Astrocyte (in vitro differentiated cells and primary cell): ENCODE measurements at places on chromosomes 2 and 18. TPM values are rescaled to one million over a fixed set of nuclear protein-coding genes. Genes with fewer than 3 reads are reported as not detected.

- peak; percentile 18 for DNase-seq
These were observed 99.1 kb upstream of the HDAC4 start for GRCh38 chr2:239499726-239500573.

DNA sequence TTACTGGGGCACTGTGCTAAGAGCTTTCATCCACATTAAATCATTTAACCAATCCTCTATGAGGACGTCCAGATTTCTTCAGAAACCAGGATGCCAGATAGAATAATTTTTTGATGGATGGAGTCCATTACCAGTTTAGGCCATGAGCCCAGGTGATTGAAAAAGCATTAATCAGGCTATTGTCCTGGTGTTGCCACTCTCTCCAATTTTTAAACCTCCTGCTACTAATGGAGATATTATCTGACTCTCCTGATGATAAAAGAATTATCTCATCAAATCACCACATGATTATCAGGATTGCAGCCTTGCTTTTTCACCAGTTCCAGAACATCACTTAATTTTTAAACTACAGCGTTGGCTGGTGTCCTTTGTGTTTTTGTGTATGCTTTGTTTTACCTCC lies 402.2 kb downstream of the CLIP4 start:
- no peak for DNase-seq

- DNase-seq: no peak
These were observed 1343.2 kb upstream of the LRRTM1 start for GRCh38 chr2:81647715-81648230.

DNA sequence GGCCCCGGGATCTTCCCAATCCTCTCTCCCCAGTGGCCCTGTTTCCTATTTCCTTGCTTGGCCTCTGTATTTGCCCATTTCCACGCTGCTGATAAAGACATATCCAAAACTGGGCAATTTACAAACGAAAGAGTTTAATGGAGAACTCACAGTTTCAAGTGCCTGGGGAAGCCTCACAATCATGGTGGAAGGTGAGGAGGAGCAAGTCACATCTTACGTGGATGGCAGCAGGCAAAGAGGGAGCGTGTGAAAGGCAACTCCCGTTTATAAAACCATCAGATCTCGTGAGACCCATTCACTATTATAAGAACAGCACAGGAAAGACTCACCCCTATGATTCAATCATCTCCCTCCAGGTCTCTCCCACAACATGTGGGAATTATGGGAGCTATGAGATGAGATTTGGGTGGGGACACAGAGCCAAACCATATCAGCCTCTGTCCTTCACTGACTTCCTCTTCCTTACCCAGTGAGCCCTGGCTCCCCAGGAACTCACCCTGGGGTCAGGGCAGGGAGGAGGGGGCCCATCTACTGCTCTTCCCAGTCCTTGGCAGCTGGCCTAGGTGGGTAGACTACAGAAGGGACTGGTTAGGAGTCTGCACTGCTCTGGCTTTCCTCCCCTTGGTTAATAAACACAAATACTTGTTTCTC lies 105.8 kb upstream of the MYCN start:
- no peak for DNase-seq

- peak; percentile 84 for DNase-seq
These were observed 24.7 kb downstream of the IL1B start for GRCh38 chr2:112811841-112812306.

GRCh38 chr2:121260370-121261154 lies 24.4 kb downstream of the TFCP2L1 start:
- no peak for DNase-seq

DNA sequence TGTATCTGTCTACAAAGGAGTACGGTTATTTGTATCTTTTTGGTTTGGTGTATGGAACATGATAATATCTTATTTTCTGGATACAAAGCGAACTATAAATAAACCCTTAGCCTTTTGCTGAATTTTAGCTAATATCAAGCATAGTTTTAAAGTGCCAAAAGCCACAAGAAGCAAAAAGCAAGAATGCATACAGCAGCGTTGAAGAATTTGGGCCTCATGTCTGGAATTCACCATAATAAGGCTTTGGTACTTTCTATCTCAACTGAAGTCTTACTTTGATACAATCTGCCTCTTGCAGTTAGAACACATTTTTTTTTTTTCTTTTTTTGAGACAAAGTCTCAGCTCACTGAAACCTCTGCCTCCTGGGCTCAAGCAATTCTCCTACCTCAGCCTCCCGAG lies 151.5 kb downstream of the ERBB4 start:
- peak; percentile 72 for DNase-seq

- peak; percentile 68 for DNase-seq
These were observed 383.4 kb downstream of the PTPRM start for GRCh38 chr18:7950380-7951136.

DNA sequence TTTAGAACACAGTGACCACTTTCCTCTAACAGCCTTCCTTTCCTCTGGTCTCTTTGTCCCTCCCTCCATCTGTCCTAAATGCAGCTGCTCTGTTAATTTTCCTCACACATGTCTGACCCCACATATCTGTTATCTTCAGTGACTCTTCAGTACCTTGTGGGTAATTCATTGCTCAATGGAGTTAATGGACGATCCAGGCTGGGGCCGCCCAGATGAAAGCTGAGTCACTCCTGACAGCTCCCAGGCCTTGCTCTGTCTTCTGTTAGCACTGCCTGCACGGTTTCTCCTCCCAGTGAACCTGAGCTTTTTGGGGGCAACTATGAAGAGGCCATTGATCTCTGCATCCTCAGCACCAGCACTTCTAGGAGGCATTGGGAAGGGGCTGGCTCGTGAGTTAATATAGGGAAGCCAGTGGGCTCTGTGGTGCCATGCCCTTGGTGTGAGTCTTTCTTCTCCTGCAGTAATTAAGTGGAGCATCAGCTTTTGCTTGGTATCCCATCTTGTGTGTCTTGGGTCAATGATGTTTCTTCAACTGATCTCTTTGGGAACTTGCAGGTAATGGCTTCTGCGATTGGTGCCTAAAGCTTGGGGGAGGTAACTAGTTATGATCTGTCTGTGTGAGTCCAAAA lies 67.3 kb downstream of the SNORC start:
- DNase-seq: peak; percentile 65

DNA sequence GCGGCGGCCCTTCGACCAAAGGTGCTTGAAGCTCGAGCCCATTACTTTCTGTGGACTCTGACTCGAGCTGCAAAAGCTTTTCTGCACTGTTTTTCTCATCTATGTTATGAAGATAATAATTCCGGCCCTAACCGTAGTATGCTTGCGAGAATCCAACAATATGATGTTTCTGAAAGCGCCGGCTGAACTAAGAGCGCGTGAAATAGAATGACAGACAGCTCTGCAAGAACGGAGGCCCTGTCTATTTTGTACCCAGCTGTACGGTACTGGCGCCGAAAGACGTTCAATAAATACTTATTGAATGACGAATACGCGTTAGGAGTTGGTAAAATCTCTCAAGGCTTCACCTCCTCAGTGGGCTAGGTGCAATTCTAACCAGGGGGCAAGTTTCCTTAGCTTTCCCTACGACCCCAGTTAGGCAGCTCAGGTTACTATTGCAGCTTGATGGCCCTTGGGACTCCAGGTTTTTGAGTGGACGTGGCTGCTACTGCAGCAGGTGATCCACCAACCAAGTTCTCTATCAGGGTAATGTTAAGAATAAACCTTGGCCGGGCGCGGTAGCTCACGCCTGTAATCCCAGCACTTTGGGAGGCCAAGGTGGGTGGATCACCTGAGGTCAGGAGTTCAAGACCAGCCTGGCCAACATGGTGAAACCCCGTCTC lies 570 bp downstream of the SCRN3 start:
- DNase-seq: peak; percentile 11

- DNase-seq: no peak
These were observed 121.2 kb downstream of the NRP2 start for GRCh38 chr2:205803500-205803899.

GRCh38 chr18:80109676-80110078 lies 615 bp downstream of the ADNP2 start:
- peak; percentile 14 for DNase-seq

- DNase-seq: no peak
These were observed 111.1 kb downstream of the CYP26B1 start for GRCh38 chr2:72036595-72036994.

DNA sequence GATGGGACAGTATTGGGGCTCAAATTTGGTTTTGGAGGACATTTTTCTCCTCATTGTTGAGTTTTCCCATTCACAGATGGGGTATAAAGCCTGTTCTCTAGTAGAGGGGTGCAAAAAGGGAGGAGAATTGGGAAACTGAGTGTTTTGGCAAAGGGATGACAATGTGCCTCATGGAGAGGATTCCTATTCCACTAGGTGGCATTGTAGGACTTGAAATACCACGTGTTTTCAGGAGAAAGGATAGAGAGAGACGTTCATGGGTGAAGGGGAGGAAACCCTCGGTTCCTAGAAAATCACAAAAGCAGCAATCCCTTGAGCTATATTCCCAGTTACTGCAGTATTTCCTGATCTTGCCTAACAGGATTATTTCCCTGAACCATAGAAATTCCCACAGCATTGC lies 113.7 kb upstream of the SRD5A2 start:
- DNase-seq: no peak

GRCh38 chr2:104088745-104089144 lies 765.2 kb upstream of the POU3F3 start:
- no peak for DNase-seq

GRCh38 chr2:238940806-238941205 lies 92.9 kb downstream of the TWIST2 start:
- DNase-seq: no peak

DNA sequence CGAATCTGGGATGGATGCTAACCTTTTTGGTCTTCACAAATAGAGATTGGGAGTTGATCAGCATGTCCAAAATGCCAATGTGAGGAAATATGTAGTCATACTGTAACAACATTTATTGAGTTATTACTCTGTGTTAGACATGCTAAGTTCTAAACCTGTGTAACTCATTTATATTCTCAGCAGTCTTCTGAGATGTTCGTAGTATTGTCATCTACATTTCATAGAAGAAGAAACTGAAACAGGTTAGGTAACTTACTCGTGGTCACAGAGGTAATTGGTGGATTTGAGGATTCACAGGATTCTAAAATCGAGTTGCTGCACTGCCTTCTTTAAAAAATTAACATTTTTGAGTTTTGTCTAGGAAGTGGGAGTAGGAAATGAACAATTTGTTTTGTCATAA lies 162.1 kb downstream of the UBE2E3 start:
- no peak for DNase-seq

GRCh38 chr2:96554293-96555145 lies 18.0 kb downstream of the ARID5A start:
- DNase-seq: no peak

GRCh38 chr18:39172695-39173421 lies 1607.3 kb upstream of the CELF4 start:
- DNase-seq: peak; percentile 2

Gene SIX3
- 0.48 and 1.7 TPM in 2 replicates for total RNA-seq

Gene KATNAL2
- 3.0 and 3.8 TPM in 2 replicates for total RNA-seq

Gene MPP4
- total RNA-seq: 1.0 and 2.9 TPM in 2 replicates

Gene RASGRP3
- total RNA-seq: 2.0 and 2.8 TPM in 2 replicates

Gene RHBDD1
- total RNA-seq: 30.2 and 31.3 TPM in 2 replicates

Gene ANKRD30B
- total RNA-seq: not detected in 2 replicates

Gene RUFY4
- total RNA-seq: not detected in 2 replicates

Gene RGPD8
- 9.6 and 11.6 TPM in 2 replicates for total RNA-seq

Gene SLC9A4
- total RNA-seq: 0.07 and 0.09 TPM in 2 replicates
